ENCODE measurements at places on chromosomes 12 and 14.

DNA sequence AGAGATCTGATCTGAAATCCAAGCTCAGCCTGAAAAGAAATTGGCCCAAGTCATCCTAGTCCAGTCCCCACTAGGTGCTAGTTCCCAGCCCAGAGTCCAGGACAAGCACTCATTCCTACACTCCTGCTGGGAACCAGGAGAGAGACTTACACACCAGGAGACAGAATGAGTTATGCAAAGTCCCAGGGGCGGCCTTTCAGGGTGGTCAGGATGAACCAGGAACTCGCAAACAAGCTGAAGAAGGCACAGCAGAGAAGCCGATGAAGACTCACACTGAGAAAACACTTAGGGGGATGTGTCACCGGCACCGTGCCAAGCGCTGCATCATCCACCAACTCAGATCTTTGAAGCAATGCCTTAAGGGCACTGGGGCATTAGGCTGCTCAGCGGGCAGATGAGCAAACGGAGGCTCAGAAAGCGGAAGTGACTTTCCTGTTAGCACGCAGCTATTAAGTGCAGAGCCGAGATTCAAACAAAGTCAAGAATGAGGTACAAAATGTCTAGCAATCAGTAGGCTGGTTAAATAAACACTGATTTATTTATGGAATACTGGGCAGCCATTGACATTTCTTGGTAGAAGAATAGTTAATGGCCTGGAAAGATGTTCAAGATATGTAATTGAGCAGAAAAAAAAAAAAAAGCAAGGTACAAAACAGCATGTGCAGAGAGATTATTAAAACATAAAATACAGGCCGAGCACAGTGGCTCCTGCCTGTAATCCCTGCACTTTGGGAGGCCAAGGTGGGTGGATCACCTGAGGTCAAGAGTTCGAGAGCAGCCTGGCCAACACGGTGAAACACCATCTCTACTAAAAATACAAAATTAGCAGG, 78.7 kb downstream of the LRRC74A start:
- peak; percentile 65 for DNase-seq

GRCh38 chr12:116264525-116265070, 12.9 kb downstream of the MED13L start:
- DNase-seq, result no peak

GRCh38 chr12:89160716-89161123, 191.6 kb downstream of the DUSP6 start:
- no peak for DNase-seq

GRCh38 chr12:126519833-126520232, 1454.6 kb downstream of the AACS start:
- DNase-seq, result no peak

DNA sequence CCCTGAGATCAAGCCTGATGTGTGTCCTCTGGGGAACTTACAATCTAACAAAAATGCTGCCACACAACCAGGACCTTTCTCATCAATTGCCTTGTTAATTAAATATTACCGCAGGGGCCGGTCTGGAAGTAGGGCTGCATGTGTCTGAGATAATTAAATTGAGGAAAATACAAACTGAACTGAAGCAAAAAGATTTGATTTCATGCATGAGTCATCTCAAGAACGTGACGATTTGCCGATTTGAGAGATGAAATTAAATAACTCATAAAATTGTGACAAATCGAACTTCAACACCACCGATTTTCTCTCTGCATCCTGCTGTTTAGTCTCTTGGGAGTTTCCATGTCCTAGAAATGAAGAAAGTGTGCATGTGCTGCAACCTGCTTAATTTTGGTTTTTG, 94.6 kb upstream of the DAAM1 start:
- no peak for DNase-seq

DNA sequence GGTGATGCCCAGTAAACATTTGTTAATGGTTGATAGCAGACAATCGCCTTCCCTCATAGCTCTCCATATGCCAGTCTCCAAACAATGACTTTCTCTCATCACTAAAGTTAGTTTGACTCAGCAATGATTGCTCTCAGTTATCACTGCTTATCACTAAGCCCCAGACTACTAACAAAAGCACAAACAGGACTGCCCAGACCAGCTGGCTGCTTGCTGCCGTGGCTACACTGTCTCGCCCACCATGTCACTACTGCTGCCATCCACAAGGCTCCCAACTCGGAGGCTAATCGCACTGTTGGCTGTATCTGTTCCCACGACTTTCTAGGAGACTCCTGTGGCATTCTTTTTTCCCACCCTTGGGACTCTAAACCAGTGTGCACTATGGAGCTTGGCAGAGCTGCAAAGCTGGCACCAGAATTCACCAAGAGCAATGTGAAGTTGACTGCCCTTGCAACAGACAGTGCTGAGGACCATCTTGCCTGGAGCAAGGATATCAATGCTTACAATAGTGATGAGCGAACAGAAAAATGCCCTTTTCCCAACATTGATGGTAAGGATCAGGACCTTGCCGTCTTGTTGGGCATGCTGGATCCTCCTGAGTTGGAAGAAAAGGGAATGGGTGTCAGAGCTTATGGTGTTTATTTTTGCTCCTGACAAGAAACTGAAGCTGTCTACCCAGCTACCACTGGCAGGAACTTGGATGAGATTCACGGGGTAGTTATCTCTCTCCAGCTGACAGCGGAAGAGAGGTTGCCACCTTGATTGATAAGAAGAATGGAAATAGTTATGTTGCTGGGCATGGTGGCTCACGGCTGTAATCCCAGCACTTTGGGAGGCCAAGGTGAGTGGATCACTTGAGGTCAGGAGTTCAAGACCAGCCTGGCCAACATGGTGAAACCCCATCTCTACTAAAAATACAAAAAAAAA, 27.1 kb upstream of the NR2C1 start:
- DNase-seq, result no peak

All from activated T-cell treated with anti-CD3 and anti-CD28 coated beads for 4 hours (primary cell).